HCEC 1CT (cell line): ENCODE measurements at places on chromosomes 16 and 17.

DNA sequence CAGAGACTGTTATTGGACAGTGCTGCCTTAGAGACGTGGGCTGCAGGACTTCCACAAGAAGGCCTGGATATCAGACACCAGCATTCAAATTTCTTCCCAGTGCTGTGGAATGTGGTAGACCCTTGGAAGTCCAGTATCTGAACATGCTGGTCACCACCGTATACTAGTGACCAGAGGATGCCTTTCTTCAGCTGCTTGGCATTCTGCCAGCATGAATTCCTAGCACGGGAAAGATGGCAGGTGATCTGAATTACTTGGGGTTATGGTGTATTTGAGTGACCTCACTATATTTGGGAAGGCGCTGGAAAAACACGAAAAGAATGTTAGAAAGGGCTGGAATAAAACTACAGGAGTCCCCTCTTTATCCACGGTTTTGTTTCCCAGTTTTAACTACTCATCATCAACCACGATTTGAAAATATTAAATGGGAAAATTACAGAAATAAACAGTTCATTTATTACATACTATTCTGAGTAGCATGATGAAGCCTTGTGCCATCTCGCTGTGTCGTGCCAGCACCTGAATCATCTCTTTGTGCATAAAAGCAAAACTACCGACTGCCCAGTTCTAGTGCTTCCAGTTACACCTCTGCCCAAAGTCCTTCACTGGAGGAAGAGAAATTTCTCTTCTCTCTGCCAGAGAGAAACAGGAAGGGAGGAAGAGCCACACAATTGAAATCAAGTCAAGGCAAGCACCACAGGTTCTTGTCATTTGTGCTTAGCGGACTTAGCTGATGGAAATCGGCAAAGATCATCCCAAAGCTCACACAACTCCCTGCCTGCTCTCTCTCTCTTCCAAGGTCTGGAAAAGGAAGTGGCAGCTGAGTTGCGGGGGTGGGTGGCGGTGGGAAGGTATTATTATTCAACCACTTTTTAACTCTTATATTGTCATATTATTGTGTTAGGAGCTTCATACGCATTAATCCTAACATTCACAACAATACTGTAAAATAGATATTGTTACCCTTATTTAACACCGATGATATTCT is 1.4 kb upstream of the CHST4 start:
- DNase-seq: no peak

DNA sequence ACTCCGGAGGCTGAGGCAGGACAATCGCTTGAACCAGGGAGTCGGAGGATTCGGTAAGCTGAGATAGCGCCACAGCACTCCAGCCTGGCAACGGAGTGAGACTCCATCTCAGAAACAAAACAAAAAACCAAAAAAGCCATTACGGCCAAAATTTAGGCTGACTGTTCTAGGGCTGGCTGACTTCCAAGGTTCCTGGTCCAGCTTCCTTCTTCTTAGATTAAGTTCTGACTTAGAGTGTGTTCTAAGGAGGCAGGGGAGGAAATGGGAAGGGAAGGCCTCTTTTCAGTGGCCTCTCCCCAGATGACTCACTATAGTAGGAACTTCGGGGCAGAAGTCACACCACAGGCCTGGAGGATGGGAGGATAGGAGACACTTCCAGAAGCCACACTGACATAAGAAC is 27.7 kb upstream of the CLEC18B start:
- DNase-seq: peak; percentile 96

GRCh38 chr17:29835435-29836351 is 94.3 kb downstream of the SSH2 start:
- DNase-seq: peak; percentile 52

DNA sequence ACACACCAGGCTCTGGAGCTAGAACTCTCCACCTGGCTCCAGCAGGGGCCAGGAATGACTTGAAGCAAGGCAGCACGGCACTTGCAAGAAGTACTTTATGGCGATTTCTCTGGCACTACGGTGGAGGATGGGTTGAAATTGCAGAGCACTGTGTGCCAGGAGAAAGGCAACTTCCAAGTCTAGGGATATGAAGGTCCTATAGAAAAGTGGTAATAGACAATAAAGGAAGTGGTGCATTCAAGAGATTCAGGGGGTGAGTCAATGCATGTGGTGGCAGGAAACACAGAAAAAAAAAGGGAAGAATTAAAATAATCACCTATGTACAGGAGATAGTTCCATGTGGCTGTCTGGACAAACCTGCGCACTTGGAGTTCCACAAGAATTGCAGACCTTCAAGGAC is 240.3 kb upstream of the DYNLRB2 start:
- DNase-seq: no peak

DNA sequence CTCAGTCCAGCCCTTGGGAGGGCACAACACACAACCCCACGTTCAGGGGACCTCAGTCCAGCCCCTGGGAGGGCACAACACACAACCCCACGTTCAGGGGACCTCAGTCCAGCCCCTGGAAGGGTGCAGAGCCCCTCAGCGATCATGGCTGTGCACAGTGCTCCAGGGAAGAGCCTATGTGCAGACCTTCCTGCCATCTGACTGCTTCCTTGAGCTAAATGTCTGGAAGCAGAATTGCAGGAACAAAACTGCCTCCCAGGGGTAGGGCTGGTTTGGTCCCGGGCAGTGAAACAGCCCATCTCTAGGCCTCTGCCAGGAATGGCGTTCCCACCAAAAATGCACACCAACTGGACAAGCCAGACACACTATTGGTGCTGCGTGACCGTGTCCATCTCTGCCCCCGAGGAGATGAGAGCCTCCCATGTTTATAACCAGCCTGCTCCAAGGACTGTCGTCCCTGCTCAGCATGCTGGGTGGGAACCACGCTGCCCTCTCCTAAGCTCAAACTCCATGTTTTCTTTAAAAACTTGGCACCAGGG is 44.0 kb downstream of the ZNF276 start:
- no peak for DNase-seq

GRCh38 chr16:68951991-68952877 is 108.9 kb downstream of the TANGO6 start:
- DNase-seq: peak; percentile 48

GRCh38 chr17:81263371-81264181 is 24.5 kb downstream of the NDUFAF8 start:
- DNase-seq: no peak

DNA sequence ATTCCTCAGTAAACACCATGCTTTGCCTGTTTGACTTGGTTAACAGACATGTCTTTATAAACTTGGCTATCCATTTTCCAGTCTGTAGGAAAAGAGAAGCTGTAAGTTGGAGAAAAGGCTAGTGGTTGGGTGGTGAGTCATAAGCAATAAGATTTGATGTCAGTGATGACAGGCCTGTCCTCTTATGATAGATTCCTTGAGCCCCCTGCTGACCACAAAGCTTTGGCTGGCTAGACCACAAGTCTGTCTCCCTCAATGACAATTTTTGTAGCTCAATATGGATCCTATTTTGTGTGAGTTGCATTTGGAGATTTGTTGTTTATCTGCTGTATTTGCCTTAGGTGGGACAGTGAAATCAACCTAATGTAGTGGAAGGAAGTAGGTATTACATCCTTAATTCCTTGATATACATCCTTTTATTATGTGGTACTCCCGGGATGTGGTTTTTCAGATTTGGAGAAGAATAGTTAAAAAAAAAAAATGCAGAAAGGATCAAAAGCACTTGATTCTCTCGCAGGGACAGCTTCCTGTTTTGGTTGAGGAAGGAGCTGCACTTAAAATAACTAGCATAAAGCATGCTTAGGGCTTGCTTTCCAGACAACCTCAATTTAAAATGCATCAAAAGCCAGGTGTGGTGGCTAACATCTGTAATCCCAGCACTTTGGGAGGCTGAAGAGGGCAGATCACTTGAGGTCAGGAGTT is 67.4 kb downstream of the SIAH1 start:
- DNase-seq: peak; percentile 75

DNA sequence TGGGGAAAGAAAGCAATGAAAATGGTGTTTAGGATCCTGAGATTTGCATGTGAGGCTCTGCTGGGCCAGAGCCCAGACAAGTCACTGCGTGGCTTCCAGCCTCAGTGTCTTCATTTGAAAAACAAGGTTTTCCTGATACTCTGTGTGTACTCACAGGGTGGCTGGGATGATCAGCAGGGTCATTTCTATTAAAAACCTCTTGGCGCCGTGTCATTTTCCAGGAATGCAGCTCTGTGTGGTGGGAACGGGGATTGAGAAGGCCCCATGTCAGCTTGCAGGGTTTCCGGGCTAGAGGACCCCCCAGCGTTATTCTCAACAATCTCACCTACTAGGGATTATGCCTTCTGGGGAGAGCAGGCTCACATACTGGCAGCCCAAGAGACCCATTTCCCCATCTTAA is 73.5 kb downstream of the FOXL1 start:
- no peak for DNase-seq

DNA sequence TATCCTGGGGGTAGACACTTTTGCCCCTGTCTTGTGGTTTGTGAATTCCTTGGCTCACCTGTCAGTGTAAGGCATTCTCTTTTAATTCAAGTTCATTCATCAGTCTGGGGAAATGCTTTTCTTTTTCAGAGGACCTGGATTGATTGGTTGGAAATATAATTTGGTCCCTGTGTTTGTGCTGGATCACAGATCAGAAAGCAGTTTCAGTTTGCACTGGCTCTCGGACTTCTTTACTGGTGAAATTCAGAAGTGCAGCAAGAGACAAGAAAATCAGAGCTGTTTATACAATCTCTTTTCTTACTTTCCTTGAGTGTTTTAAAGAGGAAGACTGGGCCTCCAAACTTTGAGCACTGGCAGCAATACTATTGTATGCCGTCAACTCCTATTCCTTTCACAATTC is 161.8 kb upstream of the KCNJ16 start:
- DNase-seq: no peak
